Suppressor macrophage (primary cell): ENCODE measurements at places on chromosomes 11 and 22.

DNA sequence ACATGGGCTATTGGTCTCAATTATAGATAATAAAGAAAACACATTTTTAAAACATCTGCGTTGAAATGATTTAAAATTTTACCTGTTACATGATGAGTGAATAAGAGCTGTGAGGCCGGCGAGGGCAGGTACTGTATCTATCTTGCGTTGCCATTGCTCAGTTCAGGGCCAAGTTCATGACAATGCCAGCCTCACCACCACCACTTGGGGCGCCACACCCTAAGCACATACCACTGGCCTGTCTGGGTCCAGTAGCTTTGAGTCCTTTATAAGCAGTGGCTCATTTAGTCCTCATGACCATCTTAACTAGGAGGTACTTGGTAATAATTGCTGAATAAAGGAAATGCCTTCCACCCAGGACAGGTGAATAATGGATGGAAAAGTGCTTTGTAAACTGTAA, 14.5 kb upstream of the MB start:
- DNase-seq: peak; percentile 27

- no peak for DNase-seq
Observed at GRCh38 chr11:11260903-11261302, 92.1 kb downstream of the CSNK2A3 start.

- DNase-seq: no peak
Observed at GRCh38 chr11:1276041-1276790, 33.2 kb downstream of the TOLLIP start.

DNA sequence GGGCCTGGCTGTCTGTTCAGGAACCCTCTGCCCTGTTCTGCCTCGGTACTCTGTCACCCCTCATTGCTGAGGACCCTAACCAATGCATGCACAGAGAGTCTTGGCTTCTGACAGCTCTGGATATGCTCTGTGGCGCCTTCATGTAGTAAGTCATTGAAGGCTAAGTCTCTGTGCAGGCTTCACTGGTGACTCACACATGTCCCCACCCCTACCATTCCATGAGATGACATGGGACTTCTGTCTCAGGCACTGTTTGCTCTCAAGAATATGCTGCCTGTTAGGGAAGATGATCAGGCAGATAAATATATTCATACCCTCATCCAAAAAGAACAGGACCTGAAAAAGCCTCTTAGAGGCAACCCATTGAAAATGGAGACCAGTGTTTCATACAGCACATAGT, 43.6 kb upstream of the HORMAD2 start:
- no peak for DNase-seq

DNA sequence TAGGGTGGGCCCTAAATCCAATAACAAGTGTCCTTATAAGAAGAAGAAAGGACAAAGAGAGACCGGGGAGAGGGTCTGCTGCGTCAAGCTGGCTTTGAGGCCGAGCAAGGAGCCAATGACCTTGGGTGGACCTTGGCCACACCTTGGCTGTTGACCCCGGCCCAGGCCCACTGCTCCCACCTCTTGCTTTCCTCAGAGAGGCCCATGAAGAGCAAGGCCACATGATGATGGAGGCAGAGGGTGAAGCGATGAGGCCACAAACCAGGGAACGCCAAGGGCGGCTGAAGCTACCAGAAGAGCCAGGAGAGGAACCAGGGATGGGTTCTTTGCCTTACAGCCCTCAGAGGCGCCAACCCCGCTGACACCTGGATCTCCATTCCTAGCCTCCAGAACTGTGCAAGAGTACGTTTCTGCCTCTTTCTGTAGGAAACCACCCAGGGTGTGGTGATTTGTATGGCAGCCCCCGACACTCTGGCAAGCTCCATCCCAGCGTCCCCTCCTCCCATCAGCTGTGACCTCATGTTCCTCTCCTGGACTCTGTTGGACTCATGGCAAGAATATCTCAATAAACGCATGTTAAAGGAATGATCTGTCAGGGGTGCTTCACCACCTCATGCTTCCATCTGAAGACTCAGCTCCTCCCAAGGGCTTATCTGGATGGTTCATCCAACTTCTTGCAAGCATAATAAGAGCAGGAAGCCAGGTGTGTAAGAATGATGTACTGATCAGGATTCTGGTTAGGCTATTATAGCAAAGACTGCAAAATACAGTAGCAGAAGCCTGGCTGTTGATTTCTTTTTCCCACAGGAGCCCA, 41.6 kb upstream of the LINC01488 start:
- no peak for DNase-seq

GRCh38 chr22:35170716-35171697, 86.3 kb upstream of the HMGXB4 start:
- no peak for DNase-seq

DNA sequence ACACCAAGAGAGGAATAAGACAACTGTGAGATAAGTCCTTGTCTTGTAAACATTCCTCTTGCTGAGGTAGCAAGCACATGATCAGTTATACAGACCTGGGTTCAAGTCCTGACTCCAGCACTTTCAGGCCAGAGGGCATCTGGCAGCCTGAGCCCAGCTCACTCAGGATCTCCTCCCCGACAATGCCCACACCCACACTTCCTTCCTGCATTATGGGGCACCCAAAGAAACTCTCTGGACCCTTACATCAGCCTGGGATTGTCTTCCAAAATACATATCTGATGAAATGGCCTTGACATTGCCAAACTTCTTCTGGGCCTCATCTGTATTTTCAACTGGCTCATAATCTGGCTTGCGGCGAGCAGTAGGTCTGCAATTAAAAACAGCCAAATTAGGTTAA, 48.6 kb downstream of the ARFGAP3 start:
- DNase-seq: peak; percentile 81

DNA sequence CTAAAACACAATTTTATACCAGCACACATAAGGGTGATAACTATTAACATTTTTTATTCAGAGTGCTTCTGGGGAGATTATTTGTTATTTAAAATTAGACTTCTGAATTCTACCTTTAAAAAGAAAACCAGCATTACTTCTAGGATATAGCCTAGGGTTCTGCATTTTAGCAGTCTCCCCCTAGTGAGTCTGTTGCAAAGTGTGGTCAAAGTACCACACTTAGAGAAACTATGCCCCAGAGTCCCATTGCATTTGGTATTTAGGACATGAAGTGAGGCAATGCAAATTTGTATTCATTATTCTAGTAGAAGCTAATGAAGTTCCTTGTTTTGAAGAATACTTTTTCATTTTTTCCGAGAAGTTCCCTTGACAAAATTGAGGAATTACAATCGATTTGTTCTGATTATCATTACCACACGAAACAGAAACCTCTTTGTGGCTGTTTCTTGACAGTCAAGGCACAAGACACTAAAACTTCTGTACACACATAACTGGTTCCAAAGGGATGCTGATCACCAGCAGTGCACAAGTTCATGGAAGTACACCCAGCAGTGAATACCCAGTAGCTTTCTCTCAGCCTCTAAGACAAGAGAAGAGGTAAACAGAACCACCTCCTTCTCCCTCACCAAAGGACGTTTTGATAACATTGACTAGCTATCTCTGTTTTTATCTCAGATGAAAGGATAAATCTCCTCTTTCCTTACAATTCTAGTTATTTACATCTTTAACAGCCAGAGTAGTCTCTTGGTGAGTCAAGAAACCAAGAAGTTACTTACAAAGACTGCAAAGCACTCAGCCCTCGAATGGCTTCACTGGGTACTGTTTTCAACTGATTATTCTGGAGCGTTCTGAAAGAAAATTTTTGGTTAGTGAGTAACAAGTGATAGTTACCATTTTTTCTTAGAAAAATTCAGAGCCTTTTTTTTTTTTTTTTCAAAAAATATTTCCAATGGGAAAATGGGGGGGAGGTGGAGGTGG, 27.6 kb upstream of the CCDC34 start:
- no peak for DNase-seq

- no peak for DNase-seq
Observed at GRCh38 chr11:92295175-92296137, 70.8 kb downstream of the FAT3 start.

GRCh38 chr11:16081382-16082094, 274.8 kb downstream of the SOX6 start:
- no peak for DNase-seq

GRCh38 chr22:19478045-19478900, 720 bp downstream of the UFD1 start:
- peak; percentile 0 for DNase-seq

DNA sequence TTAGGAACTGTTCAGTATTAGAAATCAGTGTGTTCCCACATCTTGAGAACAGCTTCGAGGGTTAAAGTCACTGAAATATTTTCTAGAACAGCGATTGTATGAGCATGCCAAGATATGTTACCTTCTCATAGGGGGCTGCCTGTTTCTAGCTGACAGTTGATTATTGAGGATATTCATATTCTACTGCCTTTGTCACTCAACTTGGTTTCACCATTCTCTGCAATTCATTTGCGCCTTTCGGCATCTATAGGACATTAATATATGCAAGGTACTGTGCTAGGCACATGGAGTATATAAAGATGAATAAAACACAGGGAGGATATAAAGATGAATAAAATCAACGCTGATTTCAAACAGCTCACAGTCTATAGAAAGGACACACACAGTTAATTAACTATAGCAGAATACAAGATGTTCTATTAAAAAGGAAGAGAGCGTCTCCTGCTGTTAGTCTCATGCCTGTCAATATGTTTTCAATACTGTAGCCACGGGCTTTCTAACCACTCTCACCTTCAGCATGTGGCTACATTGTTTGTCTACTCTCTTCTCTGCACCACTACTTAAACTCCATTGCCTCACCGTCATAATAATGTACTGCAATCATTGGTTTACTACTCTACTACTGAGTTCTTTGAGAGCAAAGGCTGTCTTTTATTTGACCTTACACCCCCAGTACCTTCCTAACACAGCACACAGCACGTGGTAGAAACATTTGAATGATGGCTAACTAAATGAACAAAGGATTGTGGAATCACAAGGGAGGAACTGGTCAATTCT, 81.9 kb downstream of the RAB30 start:
- DNase-seq: no peak

GRCh38 chr11:574632-575312, 1.5 kb upstream of the PHRF1 start:
- peak; percentile 51 for DNase-seq

DNA sequence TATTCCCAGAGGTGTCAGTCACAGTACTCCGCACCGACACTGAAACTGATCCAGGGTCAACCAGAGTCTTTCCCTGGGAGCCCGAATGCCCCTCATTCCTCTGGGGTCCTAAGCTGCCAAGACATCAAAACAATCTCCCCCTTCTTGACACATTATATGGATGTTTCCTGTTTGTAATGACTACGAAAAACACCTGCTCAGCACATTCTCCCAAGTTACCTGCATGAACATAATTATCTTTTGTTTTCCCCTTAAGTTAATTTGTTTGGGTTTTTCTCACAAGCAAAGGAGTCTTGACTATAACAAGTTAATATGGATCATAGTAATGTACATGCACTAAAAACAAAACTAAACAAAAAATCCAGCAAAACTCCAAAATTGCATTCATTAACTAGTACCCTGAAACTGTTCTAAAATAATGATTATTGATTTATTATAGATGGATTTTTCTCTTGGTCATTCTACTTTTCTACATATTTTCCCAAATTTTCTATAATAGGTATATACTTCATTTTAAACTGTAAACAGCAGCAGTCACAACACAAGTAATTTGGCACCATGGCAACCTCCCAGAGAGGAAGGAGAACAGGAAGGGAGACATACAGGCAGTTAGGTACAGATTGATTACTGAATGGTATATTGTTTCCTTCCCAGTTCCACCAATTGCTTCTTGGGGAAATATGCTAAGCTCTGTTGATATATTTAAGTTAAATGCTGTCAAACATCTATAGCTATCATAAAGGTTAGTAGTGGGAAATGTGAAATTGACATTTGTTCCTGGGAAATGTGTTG, 631.5 kb downstream of the METTL15 start:
- no peak for DNase-seq

GRCh38 chr11:73653996-73654395, 7.6 kb downstream of the PLEKHB1 start:
- no peak for DNase-seq

DNA sequence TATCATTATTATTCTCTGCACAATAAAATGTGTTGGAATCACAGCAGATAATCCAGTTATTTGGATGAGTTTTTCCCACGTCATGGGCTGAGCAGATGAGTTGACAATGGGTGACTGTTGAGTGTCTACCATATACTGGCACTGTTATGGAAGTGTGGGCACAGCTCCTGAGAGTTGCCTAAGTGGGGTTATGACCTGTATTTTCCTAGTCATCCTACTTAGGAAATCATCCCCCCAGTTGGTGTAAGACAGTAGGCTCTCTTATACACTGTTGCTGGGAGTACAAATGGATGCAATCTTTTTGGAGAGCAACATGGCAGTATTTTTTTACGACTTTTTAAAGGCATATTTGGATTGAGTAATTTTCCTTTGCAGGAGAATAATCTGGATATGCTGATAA, 66.4 kb downstream of the TRAF6 start:
- DNase-seq: peak; percentile 47

- peak; percentile 62 for DNase-seq
Observed at GRCh38 chr11:35623621-35624168, 5.4 kb downstream of the FJX1 start.

GRCh38 chr11:2770761-2771301, 71.0 kb upstream of the KCNQ1OT1 start:
- no peak for DNase-seq
